ENCODE measurements at places on chromosomes 6 and 20. TPM values are rescaled to one million over a fixed set of nuclear protein-coding genes. Genes with fewer than 3 reads are reported as not detected.
A peak's percentile ranks its signal among the peaks of the same experiment; 100 is the strongest.

Gene SLC22A2
- not detected for total RNA-seq

Gene LTB
- 426 TPM for total RNA-seq

- DNase-seq: no peak
These were observed 84.3 kb upstream of the RALY start for GRCh38 chr20:33909331-33909921.

Gene C6orf52
- total RNA-seq: 3.0 TPM

DNA sequence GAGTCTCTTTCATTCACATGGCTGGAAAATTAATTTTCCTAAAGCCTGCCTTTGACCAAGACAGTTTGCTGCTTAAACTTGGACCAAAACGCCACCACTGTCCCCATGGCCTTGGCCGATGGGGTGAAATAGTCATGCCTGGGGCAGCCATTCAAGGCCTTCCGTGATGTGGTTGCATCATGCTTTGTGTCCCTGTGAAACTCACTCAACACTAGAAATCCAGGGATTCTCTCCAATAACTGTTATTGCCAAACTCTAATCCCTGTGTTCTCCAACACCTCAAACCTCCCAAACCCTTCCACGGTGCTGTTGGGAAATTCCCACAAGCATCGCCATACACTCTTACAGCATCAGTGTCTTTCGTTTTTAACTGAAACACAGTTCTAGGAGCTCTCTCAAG lies 1.4 kb upstream of the TXNDC5 start:
- DNase-seq: no peak

Gene CASS4
- 14.2 TPM for total RNA-seq

- no peak for DNase-seq
These were observed 182.1 kb downstream of the KIF6 start for GRCh38 chr6:39543095-39543494.

- DNase-seq: no peak
These were observed 244.2 kb downstream of the HIVEP2 start for GRCh38 chr6:142700671-142701312.

Gene ELOVL4
- total RNA-seq: 0.78 TPM

DNA sequence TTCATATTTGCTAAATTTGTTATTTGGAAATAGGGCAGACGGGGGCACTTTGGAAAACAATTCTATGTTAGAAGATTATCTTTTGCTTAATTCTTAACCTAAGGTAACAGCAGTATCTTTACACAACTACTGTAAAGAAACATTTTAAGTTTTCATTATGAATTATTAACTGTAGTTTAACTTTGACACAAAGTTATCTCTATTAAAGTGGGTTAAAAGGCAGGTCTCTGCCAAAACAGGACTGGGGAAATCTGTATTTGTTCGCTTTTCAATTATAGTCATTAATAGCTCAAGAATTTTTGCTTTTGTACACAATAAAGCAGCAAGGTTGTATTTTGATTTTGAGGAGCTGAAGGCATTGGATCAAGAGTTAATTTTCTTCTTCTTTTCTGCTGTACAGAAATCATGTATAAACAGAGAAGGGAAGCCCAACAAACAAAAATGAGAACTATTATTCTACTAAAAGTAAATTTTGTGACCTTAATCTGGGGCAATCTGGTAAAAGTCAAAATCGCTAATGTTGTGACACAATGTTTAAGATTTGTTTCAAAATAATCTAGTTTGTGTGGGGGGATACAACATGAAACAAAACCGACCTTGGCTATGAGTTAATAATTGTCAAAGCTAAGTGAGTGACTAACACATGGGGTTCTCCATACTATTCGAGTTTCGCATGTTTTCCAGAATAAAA lies 2.9 kb downstream of the STAU1 start:
- no peak for DNase-seq

Gene HSPA1L
- 3.3 TPM for total RNA-seq

- DNase-seq: no peak
These were observed 6.8 kb downstream of the CLDN20 start for GRCh38 chr6:155270561-155271091.

Gene FBXO5
- 47.1 TPM for total RNA-seq

DNA sequence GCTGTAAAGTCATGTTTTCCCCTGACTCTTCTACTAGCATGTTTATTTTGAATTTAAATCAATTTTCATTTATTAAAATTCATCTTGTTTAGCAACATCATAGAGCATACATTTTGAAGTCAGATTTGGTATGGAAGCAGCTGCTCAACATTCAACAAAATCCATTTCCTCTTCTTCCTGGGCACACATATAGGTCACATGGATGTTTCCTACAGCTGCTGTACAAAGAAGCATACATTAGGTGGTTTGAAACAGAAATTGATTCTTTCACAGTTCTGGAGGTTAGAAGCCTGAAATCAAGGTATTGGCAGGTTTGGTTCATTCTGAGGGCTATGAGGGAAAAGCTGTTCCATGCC lies 495.2 kb downstream of the RFPL4B start:
- no peak for DNase-seq

Gene SLC13A3
- total RNA-seq: 0.26 TPM

GRCh38 chr6:32972353-32973143 lies 4.2 kb downstream of the BRD2 start:
- DNase-seq: no peak

Gene RBPJL
- not detected for total RNA-seq

- DNase-seq: no peak
These were observed 2.9 kb downstream of the ARG1 start for GRCh38 chr6:131575834-131576478.

GRCh38 chr6:149963462-149964307 lies at the start of gene ULBP1:
Gene ULBP1 (plus strand): TSS chr6:149963943. CDS start chr6:149964050, 107 bp downstream.
- DNase-seq: peak; percentile 86

- no peak for DNase-seq
These were observed 55.4 kb upstream of the EPB41L1 start for GRCh38 chr20:36099106-36099505.

Gene GHRH
- total RNA-seq: not detected

Gene WFDC2
- total RNA-seq: not detected

DNA sequence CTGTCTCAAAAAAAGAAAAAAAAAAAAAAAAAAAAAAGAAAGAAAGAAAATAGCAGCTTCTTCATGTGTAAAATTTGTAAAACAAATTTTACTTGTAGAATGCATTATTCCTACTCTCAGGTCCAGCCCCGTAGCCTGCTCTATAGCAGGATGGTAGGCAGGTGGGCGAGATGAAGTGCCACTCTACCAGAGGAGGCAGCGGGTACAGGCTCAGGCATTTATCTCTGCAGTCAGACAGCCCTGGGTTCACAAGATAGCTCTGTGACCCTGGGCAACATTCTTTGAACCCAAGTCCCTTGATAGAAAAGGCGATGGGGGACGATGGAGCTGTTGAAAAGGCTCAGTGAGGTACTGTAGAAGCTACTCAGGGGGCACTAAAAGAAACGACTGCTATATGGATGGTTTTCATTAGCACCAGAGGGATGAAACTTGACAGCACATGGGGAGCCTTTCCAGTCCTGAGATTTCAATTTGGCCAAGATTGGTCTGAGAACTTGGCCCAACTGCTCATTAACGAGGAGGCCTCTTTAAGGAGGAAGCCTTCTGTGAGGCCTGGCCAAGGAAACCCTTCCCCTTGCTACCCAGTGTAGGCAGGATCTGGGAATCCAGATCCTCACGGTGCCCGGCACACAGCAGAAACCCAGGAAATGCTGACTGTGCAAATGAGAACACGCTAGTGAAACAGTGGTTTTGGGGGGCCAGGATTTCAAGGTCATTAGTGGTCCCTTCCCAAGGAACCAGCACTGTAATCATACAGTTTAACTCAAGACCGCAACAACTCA lies 63.1 kb downstream of the MYH7B start:
- DNase-seq: no peak

DNA sequence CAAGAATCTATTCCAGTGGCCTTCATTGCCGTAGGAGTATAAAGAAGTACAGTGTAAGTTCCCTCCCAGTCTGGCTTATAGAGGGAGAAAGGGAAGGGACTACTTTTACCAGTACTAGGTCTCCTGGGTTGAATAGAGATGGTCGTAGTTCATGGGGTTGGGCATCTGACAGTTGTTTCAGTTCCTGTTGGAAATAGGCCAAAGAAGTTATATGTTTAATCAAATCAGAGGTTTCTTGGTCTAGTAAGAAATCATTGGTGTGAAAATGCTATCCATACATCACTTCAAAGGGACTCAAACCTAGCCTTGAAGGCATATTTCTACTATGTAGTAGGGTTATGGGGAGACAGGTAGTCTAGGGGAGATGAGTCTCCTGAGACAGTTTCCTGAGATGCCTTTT lies 45.6 kb upstream of the MAN1A1 start:
- DNase-seq: no peak

GRCh38 chr20:6083926-6084325 lies 30.1 kb upstream of the LRRN4 start:
- DNase-seq: no peak

Gene CLPSL1
- total RNA-seq: not detected

Gene SLPI
- not detected for total RNA-seq

DNA sequence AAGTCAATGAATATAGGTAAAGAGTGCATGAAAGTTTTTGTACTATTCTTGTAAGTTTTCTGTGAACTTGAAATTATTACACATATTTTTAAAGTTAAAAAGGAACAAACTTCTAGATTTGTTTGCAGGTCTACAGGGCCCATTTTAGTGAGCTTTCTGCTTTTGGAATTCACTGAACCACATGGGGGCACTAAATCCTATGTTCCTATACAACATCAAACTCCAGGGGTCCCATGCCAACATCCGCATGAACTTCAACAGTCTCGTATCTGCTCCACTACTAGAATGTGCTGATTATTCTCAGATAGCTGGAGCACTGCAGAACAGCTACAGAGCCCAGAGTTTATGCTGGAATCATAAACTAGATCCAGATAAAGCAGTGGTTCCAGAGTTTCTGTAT lies 347.9 kb upstream of the SPTLC3 start:
- no peak for DNase-seq

Gene UTRN
- 199 TPM for total RNA-seq

- DNase-seq: no peak
These were observed 215.8 kb upstream of the RREB1 start for GRCh38 chr6:6891949-6892461.

DNA sequence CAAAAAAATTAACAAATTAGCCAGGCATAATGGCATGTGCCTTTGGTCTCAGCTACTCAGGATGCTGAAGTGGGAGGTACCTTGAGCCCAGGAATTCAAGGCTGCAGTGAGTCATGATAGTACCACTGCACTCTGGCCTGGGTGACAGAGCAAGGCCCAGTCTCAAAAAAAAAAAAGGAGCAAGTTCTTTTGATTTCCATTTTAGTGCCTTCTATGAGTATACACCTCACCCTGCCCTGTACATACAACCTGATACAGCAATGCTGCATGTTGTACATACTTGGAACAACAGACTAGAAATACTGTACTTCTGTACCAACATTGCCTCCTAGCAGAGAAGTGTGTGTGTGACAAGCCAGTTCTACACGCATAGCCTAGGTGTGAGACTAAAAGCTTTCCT lies 97.3 kb upstream of the CARMIL1 start:
- DNase-seq: no peak

DNA sequence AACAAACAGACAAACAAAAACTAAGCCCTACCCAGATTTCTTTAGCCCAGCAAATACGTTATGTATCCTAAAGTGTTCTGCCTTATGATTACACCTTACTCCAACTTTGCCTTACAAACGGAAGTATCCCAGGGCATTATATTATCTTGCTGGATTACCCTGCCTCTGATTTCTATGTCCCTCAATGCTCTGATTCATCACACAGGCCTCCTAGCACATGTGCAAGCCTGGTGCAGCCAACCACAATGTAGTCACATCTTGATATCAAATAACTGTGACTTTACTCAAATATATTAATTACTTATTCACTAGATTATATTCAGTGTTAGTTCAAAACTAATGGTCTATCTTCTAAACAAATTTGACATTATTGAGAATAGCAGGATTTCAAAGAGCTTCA lies 598.6 kb downstream of the TBC1D32 start:
- no peak for DNase-seq

- no peak for DNase-seq
These were observed 103.3 kb downstream of the NFATC2 start for GRCh38 chr20:51439160-51439689.

DNA sequence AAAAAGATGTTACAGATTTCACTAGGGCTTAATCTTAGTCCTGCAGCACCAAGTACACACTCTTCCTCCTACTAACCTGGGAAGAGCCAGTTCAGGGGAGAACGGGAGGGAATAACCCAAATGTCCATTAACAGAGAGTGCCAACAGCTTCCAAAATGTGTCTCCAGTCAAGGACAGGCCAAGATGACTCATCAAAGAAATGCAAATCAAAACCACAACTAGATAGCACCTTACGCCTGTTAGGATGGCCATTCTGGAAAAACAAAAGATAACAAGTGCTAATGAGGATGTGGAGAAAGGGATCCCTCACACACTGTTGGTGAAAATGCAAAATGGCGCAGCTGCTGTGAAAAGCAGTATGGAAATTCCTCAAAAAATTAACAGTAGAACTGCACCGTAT lies 3.8 kb upstream of the MAS1L start:
- no peak for DNase-seq

Gene INSM1
- total RNA-seq: not detected

- DNase-seq: peak; percentile 68
These were observed 31.1 kb upstream of the CST7 start for GRCh38 chr20:24917797-24918578.

- DNase-seq: no peak
These were observed 4.0 kb upstream of the EYA2 start for GRCh38 chr20:46890682-46891081.

Gene CFAP206
- total RNA-seq: not detected

GRCh38 chr6:157187182-157188083 lies 135.9 kb downstream of the TMEM242 start:
- no peak for DNase-seq

DNA sequence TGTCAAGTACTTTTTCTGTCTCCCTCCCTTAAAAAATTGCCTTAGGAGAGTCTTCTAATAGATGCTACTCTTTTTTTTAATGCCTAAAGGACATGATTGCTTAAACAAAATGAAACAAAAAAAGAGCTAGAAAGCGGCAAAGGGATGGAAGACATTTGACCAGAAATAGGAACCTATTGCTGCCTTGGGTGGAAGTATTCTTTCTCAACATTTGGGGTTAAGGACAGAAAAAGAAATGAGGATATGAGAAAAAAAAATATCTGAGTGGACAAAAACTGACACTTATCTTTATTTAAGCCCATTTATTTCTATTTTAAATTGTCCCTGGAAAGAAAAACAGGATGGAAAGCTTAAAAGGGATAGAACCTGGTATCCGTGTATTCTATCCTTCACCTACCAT lies 664.9 kb upstream of the CITED2 start:
- DNase-seq: no peak

DNA sequence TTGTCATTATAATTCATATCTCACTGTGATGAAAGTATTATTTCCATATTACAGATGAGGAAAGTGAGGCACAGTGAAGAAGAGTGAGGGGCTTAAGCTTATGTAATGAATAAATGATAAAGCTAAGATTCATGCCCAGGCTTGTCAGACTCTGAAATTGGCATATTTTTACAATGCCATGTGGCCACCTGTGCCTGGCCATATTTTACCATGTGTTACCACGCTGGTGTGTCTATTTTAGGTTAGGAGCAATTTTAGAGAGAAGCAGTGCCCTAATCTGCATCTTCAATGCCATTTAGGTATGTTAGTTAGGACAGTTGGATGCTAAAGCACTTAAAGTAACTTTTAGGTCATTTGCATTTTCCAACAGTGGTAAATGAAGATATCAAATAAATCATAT lies 188.0 kb upstream of the FLRT3 start:
- no peak for DNase-seq

- no peak for DNase-seq
These were observed 77.5 kb upstream of the NT5E start for GRCh38 chr6:85372188-85372914.

- DNase-seq: no peak
These were observed 247.8 kb downstream of the BMP2 start for GRCh38 chr20:7015257-7015656.

GRCh38 chr6:43798688-43799444 lies 28.9 kb downstream of the VEGFA start:
- no peak for DNase-seq

Data from activated naive CD8-positive, alpha-beta T cell treated with anti-CD3 and anti-CD28 coated beads, Interleukin-2, amount 10 ng/mL, durations not matched to agents 7 days and 5 days (primary cell).